Central memory CD8-positive, alpha-beta T cell (primary cell): ENCODE measurements at places on chromosomes 1 and 21.

DNA sequence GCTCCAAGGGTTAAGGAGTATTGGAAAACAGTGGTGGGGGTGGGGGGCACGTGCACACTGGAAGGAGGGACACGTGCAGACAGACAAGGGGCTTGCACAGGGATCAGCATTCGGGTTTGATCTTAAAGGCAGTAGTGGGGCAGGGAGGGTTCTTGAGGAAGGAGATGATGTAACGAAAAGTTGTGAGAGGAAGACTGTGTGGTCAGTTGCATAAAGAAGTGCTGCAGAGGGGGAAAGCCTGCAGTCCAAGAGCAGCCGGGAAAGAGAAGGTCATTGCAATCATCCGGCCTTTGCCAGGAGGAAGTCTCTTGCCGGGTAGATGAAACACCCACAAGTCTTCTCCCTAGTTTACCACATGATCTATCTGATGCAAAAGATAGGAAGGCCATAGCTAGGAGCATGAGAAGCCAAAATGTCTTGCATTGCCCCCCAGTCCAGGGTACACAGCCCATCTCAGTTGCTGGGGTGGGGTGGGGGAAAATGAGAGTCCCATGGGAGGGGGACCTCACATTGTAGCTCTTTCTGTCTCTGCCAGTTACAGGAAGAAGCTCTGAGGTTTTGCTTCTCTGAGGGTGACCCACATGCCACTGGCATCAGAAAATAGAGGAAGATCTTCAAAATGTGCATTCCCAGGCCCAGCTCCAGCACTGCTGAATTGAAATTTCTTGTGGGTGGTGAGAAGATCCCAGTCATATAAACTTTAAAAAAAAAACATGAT is 202.5 kb upstream of the RAB4A start:
- no peak for DNase-seq

DNA sequence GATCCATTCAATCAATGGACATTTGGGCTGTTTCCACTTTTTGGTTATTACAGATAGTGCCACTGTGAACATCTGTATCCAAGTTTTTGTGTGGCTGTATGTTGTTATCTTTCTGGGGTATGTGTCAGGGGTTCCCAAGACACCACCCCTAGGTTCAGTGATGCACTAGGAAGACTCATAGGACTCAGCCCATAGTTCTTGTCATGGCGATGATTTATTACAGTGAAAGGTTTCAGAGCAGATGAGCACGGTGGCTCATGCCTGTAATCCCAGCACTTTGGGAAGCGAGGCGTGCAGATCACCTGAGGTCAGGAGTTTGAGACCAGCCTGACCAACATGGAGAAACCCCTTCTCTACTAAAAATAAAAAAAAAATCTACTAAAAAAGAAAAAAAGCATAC is 64.1 kb downstream of the MAN1C1 start:
- no peak for DNase-seq

GRCh38 chr1:189103956-189104355 is 1373.7 kb downstream of the BRINP3 start:
- DNase-seq, result no peak

- no peak for DNase-seq
Measured at GRCh38 chr1:247376659-247377058, 39.3 kb upstream of the NLRP3 start.

DNA sequence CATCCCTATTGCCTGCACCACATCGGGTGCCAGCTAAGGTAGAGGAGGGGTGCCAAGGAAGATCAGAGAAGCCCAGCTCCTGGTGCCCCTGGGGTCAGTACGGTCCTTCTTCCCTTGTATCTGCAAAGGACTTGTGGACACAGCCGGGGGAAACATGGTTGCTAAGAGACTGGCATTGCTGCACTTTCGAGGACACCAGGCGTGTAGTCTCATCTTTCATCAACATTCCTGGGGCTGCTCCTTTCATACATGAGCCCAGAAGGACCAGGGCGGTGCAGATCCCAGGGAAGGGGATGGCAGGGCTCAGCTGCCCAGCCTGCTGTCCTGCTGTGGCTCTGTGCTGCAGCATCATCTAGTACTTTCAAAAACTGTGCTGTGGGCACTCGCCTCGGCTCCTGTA is 61.0 kb downstream of the RUNX1 start:
- no peak for DNase-seq

- DNase-seq, result no peak
Measured at GRCh38 chr1:53001128-53001527, 60.9 kb upstream of the PODN start.

GRCh38 chr1:215119056-215119455 is 36.5 kb downstream of the KCNK2 start:
- DNase-seq, result no peak

GRCh38 chr1:1250786-1251284 is 4.3 kb upstream of the C1QTNF12 start:
- DNase-seq, result no peak

DNA sequence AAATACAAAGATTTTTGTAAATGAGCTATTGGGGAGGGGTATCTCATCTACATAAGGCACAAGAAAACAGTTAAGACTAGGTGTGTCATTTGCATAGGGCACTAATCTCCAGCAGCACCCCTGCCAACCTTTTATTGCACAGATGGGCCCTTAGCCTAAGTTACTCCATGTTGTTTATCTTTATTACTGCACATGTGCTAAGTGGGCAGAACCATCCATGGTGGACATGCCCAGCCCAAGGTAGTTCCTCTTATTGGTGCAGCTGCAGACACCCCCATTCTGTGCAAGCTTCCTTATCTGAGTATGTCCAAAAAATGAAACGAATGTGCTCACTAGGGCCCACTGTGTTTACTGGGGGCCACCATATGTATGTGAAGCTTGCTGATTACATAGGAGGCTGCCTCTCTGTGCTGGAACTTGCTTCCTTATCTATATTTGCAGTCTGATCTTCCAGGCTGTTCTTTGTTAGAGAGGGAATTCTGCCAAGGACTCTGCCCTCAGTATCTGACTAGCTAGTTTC is 77.3 kb upstream of the NEK7 start:
- DNase-seq, result no peak

DNA sequence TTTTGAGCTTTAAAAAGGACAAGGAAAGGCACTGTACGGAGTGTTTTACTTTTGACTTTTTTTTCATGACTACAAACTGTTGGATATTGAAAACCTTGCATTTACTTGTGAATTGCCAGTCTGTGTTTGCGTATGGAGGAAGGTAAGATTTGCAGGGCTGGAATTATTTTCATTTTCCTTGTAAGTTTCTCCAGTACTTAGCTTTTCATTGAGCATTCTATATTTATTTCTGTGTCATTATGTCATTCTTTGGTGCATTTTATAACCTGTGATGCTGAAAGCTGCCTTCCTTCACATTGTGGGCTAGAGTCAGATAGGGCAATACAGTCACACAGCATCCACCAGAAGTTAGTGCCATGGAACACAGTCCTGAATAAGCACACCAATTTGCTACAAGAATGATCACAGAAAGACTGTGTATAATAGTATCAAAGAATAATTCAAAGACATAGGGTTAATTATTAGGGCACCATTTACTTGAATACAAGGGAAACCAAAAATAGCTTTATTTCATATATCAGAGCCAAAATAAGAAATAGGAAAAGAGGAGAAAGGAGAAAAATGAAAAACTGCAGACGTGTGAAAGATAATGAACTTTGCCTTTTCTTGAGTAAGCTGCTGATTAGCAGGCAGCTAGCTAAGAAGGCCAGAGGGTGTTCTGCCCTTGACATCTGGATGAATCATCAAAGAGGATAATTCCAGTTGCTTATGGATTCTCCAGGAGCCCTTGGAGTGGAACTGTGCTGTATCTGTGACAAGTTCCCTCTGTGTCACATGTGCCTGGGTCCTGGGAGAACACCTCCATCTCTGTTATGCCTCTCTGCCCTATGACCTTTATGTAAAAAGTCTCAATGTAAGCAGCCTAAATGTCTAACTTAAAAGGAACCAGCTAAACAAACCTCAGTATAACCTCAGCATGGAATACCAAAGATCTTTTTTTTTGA is 8.0 kb upstream of the FAM20B start:
- no peak for DNase-seq

DNA sequence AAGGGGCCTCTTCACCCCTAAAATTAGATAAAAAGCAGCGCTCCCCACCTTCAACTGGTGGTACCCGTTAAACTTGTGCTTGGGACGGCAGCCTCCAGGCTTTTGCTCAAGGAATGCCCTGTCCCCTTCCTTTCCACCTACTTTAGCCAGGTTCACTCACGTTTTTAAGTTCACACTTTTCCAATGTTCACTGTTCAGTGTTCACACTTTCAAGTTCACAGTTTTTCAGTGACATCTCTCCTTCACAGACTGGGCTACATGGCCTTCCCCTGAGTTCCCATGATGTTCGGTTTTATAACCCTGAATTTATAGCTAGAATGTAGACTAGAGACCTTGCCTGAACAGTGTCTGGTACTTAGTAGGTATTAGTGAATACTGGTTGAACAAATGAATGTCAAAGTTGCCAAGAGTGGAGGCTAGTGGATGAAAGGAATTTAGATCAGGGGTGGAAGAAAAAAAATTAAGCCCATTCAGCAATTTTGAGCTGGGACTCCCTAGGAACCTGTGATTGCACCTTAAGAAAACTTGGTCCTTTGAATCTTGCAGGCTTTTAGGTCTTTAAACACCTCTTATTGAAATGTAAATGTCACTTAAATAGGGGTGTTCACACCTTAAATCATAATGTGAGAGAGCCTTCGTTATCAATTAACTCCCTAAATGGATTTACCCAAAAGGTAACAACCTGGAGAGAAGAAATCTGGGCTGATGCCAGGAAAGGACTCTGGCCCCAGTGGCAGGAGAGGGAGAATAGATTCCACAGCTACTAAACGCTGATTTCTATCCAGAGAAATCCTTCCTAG is 12.3 kb downstream of the BTG2 start:
- DNase-seq, result no peak

GRCh38 chr1:15578921-15579682 is 5.7 kb downstream of the AGMAT start:
- DNase-seq, result peak; percentile 25

GRCh38 chr1:91684481-91685196 is 184.0 kb downstream of the CDC7 start:
- DNase-seq, result no peak

GRCh38 chr1:179300112-179300511 is 6.5 kb downstream of the SOAT1 start:
- DNase-seq, result no peak

DNA sequence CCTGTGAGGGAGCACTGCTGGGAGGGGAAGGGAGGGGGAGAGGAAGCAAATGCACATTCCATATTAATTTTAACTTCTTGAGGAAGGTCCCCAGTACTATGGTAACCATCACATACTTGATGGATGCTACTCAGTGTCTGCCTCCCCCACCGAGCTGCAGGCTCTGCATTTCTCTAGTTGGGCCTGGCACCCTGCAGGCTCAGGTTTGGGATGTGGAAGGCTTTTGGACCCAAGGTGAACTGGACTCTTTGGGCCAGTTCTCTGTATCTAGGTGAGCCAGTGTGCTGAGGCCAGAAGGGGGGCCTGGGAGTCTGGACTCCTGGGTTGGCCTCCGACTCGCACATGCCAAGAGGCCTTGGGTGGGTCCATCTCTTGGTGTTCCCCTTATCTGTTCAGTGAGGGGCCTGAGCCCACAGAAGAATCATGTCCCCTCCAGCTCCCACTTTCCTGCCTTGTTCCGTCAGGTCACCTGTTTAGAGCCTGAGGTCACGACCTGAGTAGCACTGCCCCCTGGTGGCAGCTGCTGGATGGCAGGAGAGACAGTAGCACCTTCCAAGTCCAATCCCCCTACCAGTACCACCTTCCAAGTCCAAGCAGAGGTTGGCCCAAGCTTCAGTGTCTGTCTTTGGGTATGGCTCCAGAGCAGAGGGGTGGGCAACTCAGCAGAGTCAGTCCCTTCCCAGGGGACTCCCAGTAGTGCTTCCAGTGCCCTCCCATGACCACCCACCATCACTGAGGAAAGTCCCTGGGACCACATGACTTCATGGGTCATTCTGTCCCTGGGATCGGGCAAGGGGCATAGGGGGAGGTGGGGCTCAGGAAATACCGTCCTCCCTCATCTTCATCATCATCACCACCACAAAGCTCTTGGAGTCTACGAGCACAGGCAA is 241.8 kb downstream of the TRABD2B start:
- no peak for DNase-seq

DNA sequence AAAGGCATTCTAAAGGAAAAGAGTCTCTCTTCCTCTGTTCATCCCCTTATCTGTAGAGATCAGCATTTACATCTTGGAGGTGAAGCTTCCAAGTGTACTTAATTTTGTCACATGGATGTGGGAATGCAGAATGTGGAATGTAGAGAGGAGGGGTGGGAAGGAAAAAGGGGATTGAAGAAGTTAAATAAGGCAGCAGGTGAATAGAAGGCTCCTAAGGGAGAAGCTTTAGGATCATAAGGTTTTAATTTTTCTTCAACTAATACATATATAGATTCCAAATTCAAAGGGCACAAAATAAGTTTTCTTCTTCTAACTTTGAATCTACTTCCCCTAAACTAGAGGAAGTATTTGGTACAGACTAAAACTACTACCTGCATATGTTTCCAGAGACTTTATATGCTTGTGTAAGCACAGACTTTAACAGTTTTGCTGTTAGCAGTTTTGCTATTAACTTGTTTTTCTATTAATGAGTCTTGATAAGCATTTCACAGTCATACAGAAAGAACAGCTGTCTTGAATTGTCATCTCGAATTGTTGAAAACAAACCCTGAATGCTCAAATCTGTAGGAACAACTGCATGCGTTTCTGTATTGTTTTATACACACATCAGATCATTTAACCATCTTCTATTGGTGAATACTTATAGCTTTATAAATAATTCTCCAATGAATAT is 12.7 kb downstream of the TENT5C start:
- no peak for DNase-seq

DNA sequence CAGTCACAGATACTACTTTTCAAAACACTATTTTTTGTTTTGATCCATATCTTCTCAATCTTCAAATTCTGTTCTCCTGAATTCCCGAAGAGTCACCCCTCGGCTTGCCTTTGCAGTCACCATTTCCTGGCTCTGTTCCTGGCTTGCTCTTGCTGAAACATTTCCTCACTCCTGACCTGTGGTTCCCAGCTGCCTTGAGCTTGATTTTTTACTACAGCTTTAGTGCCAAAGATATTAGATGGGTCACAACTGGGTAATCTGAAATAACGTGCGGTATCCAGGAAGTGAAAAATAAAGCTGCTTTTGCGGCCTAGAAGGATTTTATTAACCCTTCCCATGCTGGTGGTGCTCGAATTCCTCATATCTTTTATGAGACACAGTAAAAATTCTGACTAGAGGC is 318.8 kb downstream of the PCP4 start:
- no peak for DNase-seq

DNA sequence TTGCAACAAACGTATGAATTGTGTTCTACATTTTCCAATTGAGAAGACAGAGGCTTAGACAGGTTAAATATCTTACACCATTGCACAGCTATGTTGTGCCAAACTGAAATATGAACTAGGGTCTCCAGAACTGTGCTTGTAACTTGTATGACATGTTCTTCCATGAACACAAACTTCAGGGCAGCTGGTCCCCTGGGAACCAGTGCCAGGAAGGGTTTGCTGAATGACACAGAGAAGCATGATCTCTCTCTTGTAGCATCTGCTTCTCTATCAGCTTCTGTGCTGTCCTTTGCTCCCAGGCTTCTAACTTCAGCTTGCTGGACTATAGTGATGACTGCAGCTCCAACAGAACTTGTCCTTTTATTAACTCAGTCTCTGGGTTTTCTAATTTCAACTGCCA is 385.5 kb downstream of the SIPA1L2 start:
- DNase-seq, result no peak

GRCh38 chr21:34557261-34557660 is 45.3 kb upstream of the KCNE1 start:
- DNase-seq, result no peak
